ENCODE measurements at places on chromosomes 16 and 17.

DNA sequence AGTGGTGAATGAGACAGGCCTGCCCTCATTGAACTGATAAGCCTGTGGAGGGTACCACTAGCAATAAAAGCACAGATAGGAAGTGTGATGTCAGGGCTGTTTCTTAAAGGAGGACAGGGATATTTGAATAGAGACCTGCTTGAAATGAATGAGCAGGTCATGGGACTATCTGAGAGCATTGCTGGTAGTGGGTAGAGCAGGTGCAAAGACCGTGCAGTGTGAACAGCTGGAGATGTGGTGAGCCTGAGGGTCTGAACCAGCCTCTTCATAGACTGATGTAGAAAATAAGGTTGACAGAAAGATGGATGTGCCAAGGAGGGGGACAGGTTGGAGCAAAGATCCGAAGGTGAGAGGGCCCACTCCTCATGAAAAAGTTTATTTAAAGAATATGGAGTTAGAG lies 2.4 kb downstream of the NUP93 start:
- DNase-seq: no peak

GRCh38 chr17:82858376-82859126 lies 18.7 kb upstream of the ZNF750 start:
- no peak for DNase-seq

DNA sequence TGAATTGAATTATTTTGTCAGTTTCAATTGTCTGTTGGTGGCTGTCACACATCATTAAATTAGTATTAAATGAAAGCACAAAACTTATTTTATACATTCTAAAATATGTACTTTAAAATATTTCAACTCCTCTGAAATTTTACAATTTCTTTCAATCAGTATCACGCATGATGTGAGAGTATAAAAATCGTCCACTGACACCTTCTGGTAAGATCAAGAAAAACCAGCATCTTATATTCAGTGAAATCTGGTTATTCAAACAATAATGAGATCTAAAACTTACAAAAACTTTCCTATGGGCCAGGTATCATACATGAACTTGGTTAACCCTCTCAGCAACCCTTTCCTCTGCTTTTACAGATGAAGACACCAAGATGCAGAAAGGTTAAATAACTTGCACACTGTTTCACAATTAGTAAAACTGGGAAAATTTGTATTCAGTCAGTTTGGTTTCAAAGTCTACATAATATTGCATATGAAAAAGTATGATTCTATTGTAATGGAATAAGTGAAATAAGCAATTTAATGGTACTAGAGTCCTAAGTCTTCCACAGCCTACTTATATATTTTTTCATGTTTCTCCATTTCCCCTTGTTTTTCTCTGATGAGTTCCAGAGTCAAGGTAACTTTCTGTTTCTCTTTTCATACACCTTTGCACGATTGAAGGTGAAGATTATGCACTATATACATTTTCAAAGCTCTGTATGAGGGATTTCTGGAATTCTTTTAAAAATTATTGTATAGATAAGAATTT lies 58.7 kb downstream of the EFCAB5 start:
- DNase-seq: no peak

DNA sequence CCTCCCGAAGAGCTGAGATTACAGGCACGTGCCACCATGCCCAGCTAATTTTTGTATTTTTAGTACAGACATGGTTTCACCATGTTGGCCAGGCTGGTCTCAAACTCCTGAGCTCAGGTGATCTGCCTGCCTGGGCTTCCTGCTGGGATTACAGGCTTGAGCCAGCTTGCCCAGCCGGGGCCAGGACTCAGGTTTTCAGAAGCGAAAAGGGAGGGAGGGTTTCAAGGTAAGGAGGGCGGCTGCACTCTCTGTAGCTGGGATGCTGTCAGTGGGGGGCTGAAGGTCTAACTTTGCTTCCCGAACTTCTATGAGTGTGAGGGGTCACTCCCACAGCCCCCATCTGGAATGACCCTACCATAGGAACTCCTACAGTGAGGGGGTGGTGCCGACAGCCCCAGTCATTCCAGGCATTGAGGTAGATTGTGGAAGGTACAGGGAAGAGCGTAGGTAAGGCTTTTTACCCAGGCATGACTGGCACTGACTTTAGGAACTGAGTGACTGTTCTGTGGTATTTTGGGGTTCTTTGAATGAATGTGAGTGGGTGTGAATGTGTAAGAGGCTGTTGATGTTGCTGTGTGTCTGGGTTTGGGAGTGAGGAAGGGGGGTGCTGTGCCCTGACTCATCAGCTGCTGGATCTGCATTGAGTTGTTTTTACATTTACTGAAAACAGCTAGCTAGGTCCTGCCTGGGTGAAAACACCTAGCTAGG lies 3.8 kb upstream of the C1QL1 start:
- DNase-seq: no peak

GRCh38 chr16:72240466-72240865 lies 68.5 kb upstream of the PMFBP1 start:
- DNase-seq: no peak

DNA sequence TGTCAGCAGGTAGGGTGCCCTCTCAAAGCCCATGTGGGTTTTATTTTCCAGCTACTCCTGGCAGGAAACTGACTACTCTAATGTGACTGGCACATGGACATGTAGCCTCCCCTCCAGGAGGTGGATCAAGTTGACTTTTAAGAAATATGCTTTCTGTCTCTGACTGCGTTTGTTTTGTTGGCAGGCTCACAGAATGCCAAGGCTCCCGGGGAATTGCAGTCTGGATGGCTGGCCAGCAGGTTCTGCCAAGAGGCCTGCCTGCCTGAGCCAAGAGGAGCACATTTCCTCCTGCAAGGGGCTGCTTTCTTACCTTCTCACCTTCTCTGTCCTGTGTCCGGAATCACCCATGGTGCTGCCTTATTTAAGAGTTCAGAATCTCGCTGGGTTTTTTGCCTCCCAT lies 217.3 kb upstream of the ERCC4 start:
- DNase-seq: no peak

DNA sequence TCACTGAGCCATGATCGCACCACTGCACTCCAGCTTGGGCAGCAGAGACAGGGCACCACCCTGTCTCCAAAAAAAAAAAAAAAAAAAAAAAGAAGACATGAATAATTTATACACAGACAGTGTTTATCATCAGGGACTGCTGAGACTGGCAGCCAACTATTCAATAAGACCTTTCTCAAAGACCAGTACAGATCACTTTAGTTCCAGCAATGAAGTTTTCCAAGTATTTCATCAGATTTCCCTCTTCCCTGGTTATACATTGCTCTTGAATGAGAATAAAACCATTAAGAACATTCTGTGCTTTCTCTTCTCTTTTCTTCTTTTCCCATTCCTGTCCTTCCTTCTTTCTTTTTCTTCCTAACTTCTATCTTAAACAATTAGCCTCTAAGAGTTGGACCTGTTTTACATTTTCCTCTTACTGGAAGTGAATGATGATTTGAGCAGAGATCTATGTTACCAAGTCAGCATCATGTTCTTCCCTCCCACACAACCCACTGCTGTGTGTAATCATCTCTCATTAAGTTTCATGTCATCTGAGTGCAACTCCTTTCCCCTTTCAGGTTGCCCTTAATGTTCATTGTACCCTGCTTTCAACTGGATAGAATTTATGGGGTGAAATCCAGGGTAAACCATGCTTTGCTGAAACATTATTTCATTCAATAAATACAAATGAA lies 35.9 kb upstream of the SMIM36 start:
- DNase-seq: no peak

DNA sequence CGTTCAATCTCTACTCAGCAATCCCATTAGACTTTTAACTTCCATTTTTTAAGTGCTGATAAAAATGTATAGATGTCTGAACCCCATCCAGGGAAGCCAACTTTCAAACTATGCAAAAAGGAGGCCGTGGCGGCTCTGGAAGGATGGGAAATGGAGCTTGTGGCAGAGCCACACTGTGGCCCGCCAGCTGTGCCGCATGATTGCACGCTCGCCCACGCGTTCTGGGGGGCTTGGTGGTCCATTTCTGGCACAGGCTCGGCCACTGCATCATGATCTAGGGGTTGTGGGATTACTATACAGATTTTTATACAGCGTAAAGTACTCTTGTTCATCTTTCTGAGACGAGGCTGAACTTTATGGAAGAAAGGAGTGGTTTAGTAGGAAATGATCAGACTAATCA lies 57.6 kb downstream of the FOXL1 start:
- no peak for DNase-seq

DNA sequence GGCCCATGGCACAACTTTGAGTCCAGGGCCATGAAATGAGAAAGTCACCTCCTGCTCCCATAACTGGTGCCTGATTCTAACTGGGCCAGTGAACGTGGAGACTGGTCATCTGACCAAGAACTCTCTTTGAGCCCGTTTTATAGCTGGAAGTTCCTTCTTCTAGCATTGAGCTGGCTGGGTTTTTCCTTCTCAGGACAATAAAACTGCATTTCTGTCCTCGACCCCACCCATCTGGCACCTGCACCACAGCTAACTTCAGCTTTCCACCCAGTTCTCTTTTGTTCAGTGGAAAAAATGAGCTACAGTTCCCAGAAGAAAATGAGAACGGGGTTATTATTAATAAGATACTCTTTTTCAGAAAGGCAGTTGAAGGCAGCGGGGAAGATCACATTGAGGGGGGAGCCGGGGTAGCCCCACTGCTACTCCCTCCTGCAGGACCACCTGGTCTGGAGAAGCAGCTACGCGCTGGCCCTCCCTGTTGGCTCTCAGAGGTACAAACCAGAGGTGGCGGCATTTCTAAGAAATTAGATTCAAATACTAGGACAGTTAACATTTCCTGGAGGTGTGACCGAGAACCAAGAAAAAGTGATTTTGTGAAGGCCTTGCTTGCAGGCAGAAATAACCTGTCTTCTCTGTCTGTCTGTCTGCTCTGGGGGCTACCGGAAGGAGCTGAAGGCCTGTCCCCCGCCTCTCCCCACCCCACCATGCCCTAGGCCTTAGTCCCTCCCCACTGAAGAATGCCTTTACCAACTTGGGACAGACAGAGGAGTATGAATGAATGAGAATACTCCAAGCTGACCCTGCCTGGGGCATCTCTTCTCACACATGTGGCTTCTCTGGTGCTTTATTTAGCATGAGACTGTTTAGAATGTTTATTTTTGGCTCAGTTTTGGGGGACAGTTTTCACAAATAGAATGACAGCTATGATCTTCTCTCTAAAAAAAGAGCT lies 123.9 kb downstream of the XYLT1 start:
- no peak for DNase-seq

- DNase-seq: no peak
Observed at GRCh38 chr16:56294579-56294978, 103.3 kb downstream of the GNAO1 start.

- no peak for DNase-seq
Observed at GRCh38 chr16:12017558-12017957, 41.0 kb downstream of the SNX29 start.

GRCh38 chr17:78737332-78737731 lies 44.7 kb downstream of the CYTH1 start:
- no peak for DNase-seq

DNA sequence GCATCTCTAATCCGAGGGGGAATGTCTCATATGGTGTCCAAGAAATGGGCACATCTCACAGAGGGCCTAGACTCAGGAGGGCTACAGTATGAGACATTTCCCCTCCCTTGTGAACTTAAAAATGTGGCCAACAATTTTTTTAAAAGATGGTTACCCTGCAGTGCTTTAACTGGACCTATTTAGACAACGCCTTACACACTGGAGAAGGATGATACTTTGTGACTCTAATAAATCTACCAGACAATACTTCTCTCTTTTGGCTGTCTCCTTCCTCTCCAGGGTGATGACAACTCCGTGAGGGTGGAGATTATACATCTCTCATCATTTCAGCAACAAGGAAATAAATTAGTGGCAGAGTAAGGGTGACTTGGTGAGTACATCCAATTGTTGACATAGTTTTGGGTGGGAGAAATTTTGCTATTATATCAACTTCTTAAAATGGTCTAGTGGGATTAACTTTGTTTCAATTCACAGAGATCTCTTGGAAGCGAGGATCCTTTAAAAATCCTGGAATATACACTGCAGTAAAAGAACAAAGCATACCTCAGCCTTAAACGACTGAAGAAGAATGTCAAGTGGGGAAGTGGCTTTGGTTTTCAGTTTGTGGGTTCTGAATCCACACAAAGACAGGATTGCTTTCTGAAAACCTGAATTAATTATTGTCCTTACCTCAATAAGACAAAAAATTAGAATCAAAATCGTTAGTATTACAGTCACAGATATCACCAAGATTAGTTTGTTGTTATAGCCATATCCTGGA lies 89.8 kb downstream of the KPNA2 start:
- no peak for DNase-seq

- no peak for DNase-seq
Observed at GRCh38 chr16:51306116-51306515, 155.0 kb upstream of the SALL1 start.

DNA sequence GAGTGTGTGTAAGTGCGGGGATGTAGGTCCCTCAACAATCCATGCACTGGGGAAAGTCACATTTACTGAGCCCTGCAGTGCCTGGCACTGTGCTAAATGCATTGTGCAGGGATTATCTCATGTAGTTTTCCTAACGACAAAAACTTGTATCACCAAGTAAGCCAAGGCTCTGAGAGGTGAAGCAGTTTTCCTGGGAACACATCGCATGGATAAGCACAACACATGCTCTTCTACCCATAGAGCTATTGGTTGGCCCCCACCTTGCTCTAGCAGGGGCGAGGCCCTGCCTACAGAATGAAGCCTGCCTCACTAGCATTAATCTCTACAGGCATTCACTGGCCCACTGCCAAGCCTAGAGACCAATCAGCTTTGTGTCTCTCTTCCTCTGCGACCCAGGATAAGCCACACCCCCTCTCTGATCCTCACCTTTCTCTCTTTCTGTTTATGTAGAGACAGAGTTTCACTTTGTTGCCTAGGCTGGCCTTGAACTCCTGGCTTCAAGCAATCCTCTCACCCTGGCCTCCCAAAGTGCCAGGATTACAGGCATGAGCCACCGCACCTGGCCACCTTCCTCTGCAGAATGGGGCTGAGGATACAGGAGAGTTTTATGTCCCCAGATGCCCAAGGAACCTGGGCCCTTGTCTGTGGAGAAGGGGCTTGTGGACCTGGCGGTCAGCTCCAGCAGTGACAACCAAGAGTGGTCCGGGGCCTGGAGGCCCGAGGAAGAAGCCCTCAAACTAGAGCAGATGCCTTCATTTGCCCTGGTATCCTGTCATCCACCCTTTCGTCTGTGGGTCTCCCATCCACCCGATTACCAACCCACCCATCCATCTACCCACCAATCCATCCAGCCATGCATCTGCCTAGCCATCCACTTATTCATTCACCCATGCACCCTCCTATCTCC lies 12.8 kb downstream of the CDH16 start:
- peak; percentile 21 for DNase-seq

DNA sequence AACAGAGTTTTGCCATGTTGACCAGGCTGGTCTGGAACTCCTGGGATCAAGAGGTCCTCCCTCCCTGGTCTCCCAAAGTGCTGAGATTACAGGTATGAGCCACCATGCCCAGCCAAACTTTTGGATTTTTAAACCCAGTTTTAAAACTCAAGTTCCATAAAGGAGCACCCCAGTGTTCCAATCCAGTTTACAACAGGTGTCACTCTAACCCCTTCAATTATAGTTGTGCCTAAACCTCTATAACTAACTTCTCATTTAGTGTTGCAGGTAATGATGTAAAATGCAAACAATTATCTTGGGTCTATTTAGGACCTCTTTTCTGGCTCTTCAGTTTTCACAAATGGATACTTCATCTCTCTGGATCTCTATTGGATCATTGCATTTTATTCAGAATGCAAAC lies 7.8 kb upstream of the ADAP2 start:
- no peak for DNase-seq

GRCh38 chr17:74368341-74369081 lies 1.2 kb downstream of the GPR142 start:
- DNase-seq: peak; percentile 81

GRCh38 chr16:6297666-6298410 lies 1034.8 kb upstream of the RBFOX1 start:
- DNase-seq: no peak

Data from 8988T (cell line).